ENCODE measurements at places on chromosomes 2 and 18.

DNA sequence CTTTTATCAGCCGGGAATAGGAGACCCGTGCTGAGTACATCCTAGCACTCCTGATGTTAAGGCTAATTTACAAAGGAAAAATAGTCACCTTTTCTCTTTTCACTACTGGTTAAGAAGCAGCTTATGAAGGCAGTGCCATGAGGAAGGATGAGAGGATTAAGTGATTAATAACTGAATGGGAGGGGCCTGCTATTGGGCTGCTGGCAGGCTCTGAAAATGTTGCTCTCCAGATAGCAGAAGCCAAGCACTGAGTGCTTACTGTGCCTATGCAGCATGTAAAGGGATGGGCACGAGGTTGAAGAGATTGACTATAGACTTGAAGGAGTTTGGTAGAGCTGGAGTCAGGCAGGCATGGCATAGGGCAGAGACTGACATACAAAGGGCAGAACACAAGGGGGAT is 282.4 kb upstream of the THSD7B start:
- no peak for DNase-seq

GRCh38 chr2:64951306-64951953 is 37.8 kb upstream of the SLC1A4 start:
- DNase-seq = no peak

- peak; percentile 65 for DNase-seq
Measured at GRCh38 chr18:811892-812375, at the start of gene YES1. Gene YES1, minus strand, starts transcription at chr18:812242. Its CDS starts 55,415 bp downstream, at chr18:756827.

DNA sequence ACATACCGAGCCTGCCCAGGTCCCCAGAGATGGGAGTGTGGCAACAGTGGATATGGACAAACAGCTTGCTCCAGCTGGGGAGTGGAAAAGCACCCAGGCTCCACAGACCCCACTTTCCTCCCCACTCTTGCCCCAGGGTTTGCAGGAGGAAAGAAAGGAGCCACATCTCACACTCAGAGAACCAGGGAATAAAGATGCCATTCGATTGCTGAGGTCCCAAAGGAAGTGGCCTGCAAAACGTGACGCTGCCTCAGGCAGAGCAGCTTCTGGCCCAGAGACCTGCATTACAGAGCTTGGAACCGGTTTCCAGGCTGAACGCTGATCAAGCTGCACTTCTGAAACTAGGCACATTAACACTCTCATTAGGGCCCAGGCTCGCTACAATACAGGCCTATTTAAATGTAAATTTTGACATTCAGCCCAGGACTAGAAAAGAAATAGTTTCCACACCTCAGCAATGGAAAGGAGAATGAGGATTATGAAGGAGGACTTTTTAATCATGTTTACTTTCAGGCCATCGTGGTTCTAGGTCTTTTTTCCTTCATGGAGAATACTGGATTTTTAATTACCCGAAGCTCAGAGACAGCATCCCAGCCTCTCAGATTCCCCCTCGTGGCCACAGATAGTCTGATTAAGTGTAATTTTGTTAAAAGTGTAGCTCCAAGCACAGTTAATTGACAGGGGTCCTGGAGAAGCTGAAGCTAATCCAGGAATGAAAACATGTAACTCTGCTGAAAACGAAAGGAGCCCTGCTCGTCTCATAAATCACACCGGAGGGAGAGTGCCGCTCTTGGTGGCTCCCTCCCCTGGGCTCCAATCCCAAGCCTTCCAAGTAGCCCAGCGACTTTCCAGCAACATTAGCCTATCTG is 221.3 kb upstream of the RAB6C start:
- no peak for DNase-seq

DNA sequence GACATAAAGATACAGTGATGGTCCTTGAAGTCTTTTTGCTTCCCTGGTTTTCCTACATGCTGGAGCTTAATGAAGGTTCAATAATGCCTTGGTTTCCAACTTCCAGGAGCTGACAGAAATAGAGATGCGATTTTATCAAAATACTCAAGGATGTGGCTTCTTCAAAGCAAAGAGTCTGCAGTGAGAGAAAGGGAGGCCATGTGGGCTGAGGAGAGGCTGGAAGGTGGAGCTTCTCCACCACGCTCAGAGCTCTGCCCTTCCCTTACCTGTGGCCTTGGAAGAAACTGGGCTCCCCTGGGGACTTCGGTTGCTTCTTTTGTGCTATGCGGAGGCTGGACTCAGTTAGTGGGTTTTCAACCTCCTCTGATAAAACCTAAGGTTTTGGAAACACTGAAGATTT is 175.0 kb upstream of the APCDD1 start:
- no peak for DNase-seq

DNA sequence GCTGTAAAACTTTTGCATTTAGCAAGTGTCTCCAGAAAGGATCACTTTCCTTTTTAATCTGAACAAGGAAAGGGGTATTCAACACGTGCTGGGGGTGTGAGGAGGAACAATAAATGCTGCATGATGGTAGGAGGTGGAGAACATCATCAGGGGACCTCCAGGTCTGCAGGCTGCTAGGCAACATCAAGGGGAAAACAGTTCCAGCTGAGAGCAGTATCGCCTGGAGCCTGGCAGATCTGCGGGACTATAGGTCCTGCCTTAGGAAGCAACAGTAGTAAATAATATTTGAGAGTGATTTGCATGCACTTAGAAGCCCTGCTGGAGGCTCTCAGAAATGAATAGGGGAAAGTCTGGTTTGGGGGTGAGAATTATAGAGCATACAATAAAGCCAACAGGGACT is 175.6 kb downstream of the SUCLG1 start:
- DNase-seq = no peak

DNA sequence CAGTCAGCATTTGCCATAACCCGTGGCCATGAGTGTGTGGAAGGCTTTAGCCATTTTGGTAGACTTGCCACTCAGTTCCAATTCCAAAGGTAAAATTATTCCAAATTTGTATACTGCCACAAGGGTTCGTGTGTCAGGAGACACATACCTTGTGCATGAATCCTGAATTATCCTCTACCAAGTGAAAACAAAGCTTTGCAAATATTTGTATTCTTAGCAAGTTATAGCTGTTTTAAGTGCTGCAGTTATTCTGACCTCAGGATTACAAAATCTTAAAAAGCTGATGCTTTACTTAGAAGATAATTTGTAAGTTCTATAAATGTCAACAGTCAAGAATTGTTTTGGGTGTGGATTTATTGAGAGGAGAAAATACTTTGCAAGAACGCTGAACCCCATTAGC is 100.6 kb downstream of the ANTXR1 start:
- no peak for DNase-seq

GRCh38 chr18:3554811-3555427 is 104.9 kb downstream of the TGIF1 start:
- no peak for DNase-seq
